ENCODE measurements at places on chromosomes 6 and 20.

DNA sequence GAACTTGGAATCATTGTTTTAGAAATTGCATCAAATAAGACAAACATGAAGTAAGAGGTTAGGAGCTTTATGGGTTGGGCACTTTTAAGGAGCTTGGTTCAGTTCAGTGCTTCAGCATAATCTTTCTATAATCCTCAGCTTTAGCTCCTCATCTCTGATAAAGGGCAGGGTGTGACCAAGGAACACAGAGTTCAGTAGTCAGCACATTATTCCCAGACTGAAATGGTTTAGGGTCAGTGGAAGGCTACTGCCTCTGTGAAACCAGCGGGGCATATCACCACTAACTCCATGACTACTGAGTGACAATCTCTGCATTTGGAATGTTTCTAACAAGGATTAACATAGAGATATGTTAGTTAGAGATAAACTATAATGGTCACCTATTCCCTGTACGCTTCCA, 36.9 kb downstream of the CRYBG1 start:
- no peak for DNase-seq

- peak; percentile 16 for DNase-seq
Observed at GRCh38 chr20:41619360-41620100, 1.4 kb upstream of the CHD6 start.

DNA sequence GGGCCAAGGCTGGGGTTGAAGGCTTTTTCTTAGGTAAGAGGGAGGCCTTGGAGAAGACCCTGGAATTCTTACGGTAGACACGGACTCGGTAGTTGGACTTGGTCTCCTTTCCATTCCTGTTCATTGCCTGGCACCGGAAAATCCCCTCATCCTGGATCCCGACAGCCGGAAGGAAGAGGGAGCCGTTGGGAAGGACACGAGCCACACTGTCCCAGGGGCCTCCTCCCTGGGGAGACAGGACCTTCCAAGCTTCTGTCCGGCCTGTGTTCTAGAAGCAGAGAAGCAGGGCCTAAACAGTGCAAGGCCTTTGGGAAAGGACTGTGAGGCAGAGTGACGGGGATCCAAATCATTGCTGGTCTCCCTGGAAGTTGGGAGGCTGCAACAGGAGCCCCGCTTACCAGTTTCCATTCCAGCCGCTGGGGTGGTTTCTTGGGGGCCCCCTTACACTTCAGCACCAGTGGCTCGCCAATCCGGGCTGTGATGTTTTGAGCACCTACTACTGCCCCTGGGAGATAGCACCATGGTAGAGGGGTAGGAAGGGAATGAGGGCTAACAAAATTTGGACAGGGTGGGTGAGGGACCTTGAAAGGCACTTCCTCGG, 470 bp downstream of the AGER start:
- no peak for DNase-seq

DNA sequence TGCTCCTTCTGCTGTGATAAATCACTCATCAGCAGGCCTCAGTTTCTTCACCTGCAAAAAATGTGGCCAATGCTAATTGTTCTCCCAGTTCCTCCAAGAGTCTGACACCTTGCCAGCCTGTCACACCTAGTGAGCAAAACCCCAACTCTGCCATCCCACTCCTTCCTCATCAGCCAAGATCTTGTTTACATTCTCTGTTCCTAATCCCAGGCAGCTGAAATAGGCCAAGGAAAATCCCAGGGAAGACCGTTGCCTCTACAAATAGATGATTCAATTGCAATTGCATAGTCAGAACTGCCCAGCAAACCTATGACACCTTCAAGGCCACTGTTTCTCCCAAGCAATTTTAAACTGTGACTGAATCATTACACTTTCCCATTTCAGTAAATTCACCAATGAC, 78.7 kb downstream of the GMDS start:
- no peak for DNase-seq

- DNase-seq, result no peak
Observed at GRCh38 chr6:114558153-114558552, 215.3 kb upstream of the HS3ST5 start.

DNA sequence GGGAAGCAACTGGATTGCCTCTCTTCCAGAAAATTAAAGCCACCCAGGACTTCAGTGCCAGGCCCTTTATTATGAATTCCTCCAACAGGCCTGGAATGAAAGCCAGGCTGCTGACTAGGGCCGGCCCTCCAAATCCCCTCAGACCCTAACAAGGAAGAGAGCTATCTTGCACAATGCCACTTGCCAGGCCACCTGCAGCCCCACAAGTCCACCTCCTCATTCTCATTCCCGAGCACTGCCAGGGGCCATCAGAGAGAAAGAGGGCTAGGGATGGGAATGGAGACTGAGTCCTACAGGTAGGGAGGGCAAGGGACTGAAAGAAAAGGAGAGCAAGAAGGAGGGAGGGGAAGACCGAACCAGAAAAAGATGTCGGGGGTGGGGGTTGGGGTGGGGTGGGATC, 86.5 kb downstream of the MRPL14 start:
- no peak for DNase-seq

- DNase-seq, result peak; percentile 57
Observed at GRCh38 chr6:154359161-154359574, 2.6 kb upstream of the IPCEF1 start.

DNA sequence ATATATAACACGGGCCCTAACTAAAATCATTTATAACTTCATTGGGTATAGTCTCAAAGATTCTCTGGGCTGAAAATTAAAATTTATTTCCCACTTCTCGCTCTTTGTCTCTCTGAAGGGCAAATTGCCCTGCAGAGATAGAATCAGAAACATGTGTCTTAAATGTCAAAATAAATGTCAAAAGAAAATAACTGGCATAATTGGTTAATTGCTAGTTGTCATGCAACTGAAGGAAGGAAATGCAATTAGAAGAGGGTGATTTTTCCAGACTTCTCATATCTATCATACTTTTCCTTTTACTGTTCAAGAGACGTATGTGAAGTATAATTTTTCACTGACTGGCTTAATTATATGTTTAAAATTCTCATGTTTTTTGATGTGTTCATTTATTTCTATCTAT, 80.3 kb upstream of the HMGCLL1 start:
- DNase-seq, result no peak

GRCh38 chr6:109295109-109295773, 87.0 kb downstream of the CD164 start:
- no peak for DNase-seq

All from pons (tissue), 1 donor.